ENCODE measurements at places on chromosomes 3 and 15. TPM values are rescaled to one million over a fixed set of nuclear protein-coding genes. Genes with fewer than 3 reads are reported as not detected.

- peak; percentile 51 for DNase-seq
Measured at GRCh38 chr15:77312523-77312922, 107.4 kb downstream of the PEAK1 start.

DNA sequence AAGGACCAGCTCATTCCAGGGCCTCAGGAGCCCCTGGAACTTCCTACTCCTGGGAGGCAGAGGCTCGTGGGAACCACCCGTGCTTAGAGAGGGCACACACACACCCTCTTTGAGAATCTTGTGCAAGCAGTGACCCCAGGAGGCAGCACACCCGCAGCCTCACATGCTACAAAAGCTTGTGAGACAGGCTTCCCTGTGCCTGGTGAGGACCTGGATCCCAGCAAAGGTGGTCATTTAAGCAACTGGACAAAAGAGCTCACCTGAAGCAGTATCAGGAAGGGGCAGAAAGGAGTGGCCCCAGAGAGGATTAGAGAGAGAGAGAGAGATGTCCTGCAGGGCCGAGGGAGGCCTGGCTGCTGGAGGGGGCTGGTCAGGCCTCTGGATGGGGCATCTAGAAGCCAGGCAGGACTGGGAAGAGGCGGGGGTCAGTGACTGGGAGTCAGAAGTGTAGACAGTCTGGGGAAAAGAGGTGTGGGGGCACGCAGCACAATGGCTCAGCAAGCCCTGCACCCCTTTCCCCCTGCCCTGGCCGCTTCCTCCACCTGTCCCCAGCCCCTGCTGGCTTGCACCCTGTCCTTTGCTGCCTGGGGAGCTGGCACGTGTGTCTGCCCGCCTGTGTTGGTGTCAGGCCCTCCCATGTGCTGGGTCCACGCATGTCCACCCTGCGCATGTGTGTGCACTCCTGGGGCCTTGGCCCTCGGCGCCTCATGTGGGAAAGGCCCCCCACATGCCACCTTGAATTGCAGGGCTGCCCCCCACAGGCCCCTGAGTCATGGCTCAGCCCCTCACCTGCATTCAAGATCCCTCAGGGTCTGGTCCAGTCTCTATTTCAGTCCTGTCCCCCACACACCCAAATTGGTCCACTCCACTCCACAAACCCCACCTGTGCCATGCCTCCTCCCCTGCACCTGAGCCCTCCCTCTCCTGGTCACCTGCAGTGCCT lies 36.9 kb downstream of the TSPAN3 start:
- no peak for DNase-seq

DNA sequence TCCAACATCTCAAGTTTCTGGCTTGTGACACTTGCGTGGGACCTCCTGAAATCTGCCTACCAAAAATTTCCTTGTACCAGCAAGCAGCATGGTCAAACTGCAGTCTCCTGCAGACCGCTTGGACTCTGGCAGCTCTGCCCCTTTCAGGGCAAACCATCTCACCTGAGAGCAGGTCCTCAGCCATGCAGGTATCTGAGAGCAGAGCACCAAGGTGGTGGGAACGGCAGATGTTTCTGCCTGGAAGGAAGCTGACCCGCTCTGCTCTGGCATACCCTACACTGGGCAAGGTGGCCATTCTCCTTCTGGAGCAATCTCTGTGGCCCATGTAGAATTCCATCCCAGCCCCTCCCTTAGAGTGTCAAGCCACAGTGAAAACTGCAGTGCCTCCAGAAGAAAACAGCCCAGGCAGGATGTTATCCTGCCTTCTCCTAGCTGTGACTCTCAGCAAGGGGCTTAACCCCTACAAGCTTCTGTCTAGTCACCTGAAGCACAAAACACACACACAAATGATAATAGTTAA lies 21.6 kb downstream of the MESD start:
- no peak for DNase-seq

GRCh38 chr15:40087991-40088928 lies 20.4 kb downstream of the BMF start:
- DNase-seq: no peak

GRCh38 chr15:75008221-75008625 lies 12.9 kb downstream of the SCAMP5 start:
- DNase-seq: no peak

GRCh38 chr3:184155644-184156521 lies 706 bp downstream of the DVL3 start:
- DNase-seq: peak; percentile 48

DNA sequence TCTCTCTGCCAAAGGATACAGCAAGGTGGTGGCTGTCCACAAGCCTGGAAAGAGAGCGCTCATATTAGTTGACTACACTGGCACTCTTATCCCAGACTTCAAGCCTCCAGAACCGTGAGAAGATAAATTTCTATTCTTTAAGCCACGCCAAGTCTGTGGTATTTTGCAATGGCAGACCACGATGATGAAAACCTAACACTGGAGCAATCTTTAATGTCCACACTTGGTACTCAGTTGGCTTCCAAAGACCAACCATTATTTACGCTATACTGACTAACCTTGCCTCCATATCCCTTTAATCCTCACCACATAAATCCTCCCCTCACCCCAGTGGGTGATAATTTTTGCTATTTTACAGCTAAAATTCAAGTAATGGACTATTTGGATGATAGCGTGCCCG lies 16.9 kb upstream of the LACTB start:
- peak; percentile 17 for DNase-seq

GRCh38 chr3:23824699-23825444 lies 19.1 kb downstream of the UBE2E1 start:
- DNase-seq: peak; percentile 60

GRCh38 chr3:48678056-48678455 lies 7.7 kb downstream of the NCKIPSD start:
- DNase-seq: no peak

DNA sequence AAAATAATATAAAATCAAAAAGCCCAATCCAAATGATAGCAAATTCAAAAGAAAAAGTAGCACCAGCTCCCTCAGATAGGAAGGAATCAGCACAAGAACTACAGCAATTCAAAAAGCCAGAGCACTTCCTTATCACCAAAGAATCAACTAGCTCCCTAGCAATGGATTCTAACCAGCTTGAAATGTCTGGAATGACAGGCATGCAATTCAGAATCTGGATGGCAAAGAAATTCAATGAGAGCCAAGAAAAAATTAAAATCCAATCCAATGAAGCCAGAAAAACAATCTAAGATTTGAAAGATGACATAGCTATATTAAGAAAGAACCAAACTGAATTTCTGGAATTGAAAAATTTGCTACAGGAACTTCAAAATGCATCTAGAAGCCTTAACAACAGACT lies 1334.4 kb upstream of the ALCAM start:
- no peak for DNase-seq

GRCh38 chr3:45204136-45204535 lies 22.0 kb downstream of the TMEM158 start:
- DNase-seq: peak; percentile 76

DNA sequence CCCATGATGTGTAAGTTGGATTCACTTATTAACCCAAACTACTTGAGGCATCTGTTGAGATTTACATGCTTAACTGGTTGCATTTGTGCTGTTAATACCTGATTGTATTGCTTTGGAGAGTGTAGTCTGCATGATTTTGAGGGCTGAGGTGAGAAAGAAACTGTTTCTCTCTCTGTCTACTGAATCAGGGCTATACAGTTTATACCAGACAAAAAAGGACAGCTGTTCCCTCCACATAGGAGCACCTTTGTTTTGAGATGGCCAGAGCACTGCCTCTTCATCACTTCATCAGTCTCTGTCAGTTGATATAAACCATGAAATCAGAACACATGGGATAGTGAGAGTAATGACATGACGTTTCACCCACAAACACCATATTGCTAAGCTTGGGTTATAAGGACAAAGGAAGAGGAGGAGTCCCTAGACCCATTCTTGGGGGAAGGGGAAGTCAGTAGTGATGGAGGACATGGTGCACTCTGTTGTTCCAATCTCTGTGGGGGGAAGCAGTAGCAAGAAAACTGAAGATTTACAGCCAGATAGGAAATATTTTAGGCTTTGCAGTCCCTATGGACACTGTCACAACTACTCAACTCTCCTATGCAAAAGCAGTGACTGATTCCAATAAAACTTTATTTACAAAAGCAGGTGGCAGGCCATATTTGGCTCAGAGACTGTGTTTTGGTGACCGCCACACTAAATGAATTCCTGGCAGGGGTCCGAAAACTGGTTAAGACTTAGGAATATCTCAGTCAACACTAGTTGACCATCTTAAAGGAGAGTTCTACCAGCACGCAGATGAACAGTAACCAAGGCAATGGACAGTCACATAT lies 123.9 kb upstream of the NR2E3 start:
- no peak for DNase-seq

- peak; percentile 58 for DNase-seq
Measured at GRCh38 chr15:99253381-99254090, 2.3 kb downstream of the LRRC28 start.

- DNase-seq: no peak
Measured at GRCh38 chr3:141227752-141228151, 3.9 kb upstream of the PXYLP1 start.

DNA sequence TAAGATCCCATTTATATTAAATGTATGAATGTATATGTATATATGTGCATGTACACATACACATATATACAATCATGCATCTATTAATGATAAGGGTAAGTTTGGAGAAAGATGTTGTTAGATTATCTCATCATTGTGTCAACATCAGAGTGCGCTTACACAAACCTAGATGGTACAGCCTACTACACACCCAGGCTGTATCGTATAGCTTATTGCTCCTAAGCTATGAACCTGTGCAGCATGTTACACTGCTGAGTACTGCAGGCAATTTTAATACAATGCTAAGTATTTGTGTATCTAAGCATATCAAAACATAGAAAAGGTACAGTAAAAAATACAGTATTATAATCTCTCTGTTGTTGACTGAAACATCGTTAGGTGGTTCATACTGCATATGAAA lies 57.4 kb upstream of the ABHD17C start:
- no peak for DNase-seq

DNA sequence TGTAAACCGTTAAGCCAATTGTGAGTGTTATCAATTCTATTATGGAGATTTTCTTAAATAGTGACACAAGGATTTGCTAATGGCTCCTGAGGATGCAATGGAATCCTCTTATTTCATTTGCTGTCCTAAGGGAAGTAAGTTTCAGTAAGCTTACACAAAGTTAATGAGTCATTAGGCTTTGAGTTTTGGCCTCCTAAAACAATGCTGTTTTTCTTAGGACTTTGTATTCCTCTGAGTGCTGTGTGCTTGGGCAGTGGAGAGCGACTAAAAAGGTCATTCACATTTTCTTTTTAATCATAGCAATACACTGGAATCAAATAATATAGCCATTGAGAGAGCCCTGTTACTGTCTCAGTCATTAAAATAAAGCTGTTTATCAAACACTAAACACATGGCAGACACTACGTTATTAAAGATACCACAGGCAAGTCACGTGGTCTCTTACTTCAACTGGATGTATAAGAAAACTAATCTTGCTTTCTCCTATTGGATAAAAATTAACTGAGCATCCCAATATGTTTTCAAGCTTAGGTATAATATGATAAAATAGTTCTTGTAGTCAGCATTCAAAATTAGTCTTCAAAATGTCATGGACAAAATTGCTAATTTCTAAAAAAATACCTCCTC lies 290.8 kb downstream of the NLGN1 start:
- no peak for DNase-seq

TMEM108 gene
- not detected for polyA plus RNA-seq

DAZL gene
- polyA plus RNA-seq: not detected

SLCO2A1 gene
- 0.83 TPM for polyA plus RNA-seq

PIGX gene
- 11.8 TPM for polyA plus RNA-seq

VWA5B2 gene
- polyA plus RNA-seq: 0.01 TPM

IL20RB gene
- 92.0 TPM for polyA plus RNA-seq

TXNRD3 gene
- polyA plus RNA-seq: 6.8 TPM

CTXN2 gene
- not detected for polyA plus RNA-seq

HES1 gene
- polyA plus RNA-seq: 22.7 TPM

CCDC39 gene
- not detected for polyA plus RNA-seq

ZCWPW2 gene
- 0.11 TPM for polyA plus RNA-seq

LSAMP gene
- polyA plus RNA-seq: not detected

TMEM115 gene
- polyA plus RNA-seq: 33.2 TPM

Measured in mammary epithelial cell (primary cell).